GM23338 (cell line): ENCODE measurements at places on chromosomes 3 and 15.

GRCh38 chr3:30970183-30970582, 75.7 kb upstream of the GADL1 start:
- DNase-seq = peak; percentile 14

GRCh38 chr15:67509918-67510317, 11.0 kb upstream of the C15orf61 start:
- no peak for DNase-seq

- peak; percentile 84 for DNase-seq
These were observed 35.0 kb downstream of the CTSH start for GRCh38 chr15:78909791-78910228.

- DNase-seq = no peak
These were observed 30.3 kb downstream of the DUSP7 start for GRCh38 chr3:52026041-52026440.

DNA sequence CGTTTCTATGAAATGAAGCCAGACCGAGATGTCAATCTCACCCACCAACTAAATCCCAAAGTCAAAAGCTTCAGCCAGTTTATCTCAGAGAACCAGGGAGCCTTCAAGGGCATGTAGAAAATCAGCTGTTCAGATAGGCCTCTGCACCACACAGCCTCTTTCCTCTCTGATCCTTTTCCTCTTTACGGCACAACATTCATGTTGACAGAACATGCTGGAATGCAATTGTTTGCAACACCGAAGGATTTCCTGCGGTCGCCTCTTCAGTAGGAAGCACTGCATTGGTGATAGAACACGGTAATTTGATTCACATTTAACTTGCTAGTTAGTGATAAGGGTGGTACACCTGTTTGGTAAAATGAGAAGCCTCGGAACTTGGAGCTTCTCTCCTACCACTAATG, 41.9 kb upstream of the TRA2B start:
- peak; percentile 29 for DNase-seq

DNA sequence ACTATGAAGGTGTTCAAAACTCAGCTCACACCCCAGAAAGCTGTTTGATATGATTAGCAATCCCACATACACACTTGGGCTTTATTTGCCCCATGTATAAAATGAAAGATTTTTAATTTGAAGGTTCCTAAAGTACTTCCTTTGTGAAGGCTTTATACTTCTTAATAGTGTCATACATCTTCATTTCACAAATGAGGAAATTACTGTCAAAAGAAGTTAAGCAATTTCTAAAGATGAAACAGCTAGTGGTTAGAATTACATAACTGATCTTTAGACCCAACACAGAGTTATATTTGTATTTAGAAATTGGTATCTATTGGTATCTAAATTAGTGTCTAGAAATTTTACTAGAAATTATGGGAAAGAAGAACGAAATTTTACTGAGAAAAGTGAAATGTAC, 7.1 kb downstream of the CD200R1 start:
- DNase-seq = no peak

DNA sequence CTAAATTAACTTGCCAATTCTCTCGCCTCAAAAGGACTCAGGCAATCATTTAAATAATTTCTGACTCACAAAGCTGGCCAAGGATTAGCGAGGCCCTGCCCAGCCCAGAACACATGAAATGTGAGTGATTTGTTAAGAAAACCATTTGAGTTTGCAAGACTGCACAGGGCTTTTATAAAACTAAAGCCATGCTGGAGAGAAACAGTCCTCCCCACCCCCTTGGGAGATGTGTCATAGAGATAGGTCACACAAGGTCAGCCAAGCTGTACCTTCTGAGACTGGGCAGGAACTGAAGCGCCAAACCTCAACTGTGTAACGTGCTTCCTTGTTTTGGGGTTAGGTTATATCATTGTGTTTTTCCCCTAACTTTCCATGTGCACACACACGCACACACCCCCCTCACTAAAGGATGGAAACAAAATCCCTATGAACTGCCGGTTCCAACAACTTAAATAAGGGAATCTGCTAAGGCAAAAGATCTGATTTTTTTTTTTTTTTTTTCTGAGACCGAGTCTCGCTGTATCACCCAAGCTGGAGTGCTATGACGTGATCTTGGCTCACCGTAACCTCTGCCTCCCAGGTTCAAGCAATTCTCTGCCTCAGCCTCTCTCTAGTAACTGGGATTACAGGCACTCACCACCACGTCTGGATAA, 8.1 kb downstream of the SPATA12 start:
- no peak for DNase-seq

DNA sequence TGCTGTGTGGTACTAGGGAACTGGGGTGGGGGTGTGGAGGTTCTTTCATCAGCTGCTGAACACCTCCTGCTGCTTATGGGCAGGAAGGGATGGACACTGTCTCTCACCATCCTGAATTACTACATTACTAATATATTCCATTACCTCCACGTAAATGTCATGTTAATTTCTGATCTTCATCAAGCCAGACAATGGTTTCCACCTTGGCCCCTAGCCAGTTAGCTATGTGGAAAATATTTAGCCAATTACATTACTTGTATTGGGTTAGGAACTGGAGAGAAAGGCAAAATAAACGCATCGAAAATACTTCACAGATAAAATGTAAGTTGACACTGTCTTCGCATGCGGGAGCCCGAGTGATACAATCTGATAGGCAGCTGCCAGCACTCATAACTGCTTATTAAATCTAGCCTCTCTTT, 95.1 kb downstream of the FOXP1 start:
- DNase-seq = no peak

- no peak for DNase-seq
These were observed 1.3 kb downstream of the DMXL2 start for GRCh38 chr15:51621155-51621765.

DNA sequence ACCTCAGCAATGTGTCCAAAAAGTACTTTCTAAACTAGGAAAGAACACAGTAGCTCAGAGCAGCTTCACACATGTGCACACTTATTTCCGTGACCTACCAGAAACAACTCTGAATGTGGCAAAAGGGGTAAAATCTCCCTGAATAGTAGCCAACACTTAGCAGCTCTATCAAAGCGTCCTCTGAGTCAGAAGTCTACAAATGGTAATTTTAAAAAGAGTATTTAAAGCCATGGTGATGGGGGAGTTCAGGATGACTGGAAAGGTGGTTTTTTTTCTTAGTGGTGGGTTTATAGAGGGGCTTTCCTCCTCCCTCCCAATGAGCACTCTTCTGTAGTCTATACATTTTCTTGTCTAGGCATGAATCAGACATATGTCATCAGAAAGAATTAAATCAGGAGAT, 223.8 kb upstream of the PRICKLE2 start:
- DNase-seq = no peak

DNA sequence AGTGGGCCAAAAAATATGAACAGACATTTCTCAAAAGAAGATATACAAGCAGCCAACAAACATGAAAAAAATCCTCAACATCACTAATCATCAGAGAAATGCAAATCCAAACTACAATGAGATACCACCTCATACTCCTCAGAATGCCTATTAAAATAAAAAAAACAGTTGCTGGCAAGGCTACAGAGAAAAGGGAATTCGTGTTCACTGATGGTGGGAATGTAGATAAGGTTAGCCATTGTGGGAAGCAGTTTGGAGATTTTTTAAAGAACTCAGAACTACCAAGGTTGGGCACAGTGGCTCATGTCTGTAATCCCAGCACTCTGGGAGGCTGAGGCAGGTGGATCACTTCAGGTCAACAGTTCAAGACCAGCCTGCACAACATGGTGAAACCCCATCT, 27.8 kb upstream of the C15orf40 start:
- DNase-seq = no peak

GRCh38 chr3:183265834-183266417, 12.9 kb downstream of the B3GNT5 start:
- DNase-seq = peak; percentile 59

- DNase-seq = peak; percentile 61
These were observed 6.0 kb downstream of the ADAMTS9 start for GRCh38 chr3:64681827-64682226.

DNA sequence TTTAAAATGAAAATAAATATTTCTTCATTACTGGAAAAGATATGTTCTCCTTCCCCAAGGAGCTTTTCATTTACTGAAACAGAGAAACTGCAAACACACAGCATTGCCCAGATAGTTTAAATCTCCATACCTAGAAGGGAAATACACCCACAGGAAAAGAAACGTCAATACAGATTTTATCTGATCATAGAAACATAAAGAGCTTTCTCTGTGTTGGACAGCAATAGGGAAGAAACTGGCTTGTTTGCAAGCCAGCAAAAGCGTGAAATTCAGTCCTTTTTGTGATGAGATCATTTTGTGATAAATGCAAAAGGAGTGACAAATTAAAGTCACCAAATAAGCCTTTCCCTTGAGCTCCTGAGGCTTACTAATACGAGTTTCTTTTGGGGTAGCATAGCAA, 398.0 kb downstream of the TIGIT start:
- no peak for DNase-seq

DNA sequence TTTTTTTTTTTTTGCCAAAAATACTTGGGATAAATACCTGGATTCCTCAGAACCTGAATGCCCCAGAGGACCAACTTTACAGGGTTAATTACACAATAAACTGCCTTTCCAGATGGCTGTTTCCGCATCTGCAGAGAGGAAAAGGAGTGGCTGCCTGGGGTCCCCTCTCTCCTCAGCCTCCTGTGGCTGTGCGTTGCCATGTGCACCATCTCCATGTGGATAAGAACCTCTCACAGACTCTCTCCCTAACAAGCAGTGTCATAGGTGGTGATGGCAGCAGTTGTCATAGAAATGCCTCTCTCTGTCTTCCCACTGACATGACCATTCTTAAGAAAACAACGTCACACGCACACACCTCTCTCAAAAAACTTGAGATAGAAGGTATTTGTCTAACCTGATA, 179.4 kb downstream of the RPLP1 start:
- no peak for DNase-seq

DNA sequence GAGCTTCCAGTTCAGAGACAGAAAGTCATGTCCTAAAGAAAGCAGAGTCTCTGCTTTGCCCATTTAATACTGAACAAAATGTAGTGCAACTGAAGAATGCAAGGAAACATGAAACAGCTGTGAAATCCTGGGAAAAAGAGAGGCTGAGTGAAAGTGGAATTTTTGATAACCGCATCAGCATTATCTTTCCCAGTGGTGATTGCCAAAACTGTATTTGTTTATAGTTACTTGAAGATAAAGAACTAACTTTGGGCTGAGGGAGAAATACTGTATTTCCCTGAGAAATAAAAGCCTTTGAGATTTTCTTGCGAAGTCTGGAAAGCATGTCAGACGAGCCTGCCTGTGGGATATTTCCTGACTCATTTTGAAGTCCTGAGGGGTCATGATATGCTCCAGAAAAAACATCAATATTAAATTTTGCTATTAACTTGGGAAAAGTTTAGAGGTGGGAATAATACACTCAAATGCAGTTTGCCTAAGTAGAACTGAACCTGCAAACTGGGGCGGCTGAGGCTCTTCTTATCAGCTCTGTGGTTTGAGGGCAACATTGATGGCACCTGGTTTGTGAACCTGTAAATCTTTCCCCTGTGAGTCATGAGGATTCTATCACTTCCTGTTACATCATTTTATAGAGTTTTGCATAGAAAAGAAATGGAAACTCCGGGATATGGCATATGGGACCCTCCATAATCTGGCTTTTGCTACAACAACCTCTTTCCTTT, 855.3 kb downstream of the MCTP2 start:
- no peak for DNase-seq

- no peak for DNase-seq
These were observed 25.1 kb downstream of the ACKR4 start for GRCh38 chr3:132622148-132622547.

DNA sequence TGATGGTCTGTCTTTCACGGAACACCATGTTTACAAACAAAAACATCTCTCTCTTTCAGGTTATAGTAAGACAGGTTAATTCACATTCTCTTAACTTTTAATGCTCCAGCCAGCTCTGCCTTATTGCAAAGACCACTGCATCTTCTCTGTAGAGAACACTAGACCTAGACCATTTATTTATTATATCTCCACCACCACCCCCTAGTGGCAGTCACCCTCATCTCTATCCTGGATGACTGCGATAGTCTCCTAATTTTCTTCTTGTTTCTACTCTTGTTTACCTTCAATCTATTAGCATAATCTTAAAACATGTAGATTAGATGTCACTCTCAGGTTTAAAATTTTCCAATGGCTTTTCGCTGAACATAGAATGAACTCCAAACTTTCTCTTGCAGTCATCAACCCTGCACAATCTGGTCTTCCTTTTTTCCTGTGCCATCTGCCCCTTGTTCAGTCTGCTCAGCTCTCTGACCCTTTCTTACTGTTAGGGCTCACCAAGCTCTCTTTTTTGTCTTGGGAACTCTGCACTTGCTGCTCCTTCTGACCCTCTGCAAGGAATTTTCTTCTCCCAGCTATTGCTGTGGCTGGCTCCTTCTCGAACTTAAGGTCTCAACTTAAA, 155.6 kb downstream of the SQOR start:
- peak; percentile 72 for DNase-seq

DNA sequence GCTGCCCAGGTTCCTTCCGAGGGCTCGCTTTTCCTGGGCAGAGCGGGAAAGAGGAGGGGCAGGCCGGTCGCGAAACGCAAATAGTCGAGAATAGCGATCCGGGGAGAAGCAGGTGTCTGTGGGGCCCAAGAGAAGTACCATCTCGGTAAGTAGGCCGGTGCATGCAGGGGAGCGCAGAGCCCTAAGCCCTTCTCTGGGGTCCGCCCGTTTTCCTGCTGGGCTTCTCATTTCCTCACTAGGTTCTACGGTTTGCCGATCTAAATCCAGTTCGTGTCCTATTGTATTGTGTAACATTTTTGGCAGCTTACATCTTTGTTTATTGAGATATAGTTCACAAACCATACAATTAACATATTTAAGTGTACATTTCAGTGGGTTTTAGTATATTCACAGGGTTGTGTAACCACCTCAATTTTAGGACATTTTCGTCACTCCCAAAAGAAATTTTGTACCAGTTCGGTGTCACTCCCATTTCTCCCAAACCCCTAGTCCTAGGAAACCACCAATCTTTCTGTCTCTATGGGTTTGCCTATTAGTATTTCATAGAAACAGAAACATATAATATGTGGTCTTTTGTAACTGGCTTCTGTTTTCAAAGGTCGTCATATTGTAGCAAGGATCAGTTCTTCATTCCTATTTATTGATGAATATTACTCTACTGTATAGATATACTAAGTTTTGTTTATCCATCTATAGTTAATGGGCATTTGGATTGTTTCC, 6.8 kb upstream of the TRIM69 start:
- peak; percentile 60 for DNase-seq

- DNase-seq = no peak
These were observed 217.6 kb downstream of the SLCO3A1 start for GRCh38 chr15:92071045-92071634.
